ENCODE measurements at places on chromosomes 2 and 18.
A peak's percentile ranks its signal among the peaks of the same experiment; 100 is the strongest.

- H3K36me3 ChIP-seq, result peaks cover 8% of the 10 kb centered on the region
- no peak overlapping the region for H3K27ac ChIP-seq
- no peak for DNase-seq
- H3K4me1 ChIP-seq, result no peaks in the 10 kb centered on the region
These were observed 151.2 kb downstream of the STK39 start for GRCh38 chr2:168096158-168096557.

DNA sequence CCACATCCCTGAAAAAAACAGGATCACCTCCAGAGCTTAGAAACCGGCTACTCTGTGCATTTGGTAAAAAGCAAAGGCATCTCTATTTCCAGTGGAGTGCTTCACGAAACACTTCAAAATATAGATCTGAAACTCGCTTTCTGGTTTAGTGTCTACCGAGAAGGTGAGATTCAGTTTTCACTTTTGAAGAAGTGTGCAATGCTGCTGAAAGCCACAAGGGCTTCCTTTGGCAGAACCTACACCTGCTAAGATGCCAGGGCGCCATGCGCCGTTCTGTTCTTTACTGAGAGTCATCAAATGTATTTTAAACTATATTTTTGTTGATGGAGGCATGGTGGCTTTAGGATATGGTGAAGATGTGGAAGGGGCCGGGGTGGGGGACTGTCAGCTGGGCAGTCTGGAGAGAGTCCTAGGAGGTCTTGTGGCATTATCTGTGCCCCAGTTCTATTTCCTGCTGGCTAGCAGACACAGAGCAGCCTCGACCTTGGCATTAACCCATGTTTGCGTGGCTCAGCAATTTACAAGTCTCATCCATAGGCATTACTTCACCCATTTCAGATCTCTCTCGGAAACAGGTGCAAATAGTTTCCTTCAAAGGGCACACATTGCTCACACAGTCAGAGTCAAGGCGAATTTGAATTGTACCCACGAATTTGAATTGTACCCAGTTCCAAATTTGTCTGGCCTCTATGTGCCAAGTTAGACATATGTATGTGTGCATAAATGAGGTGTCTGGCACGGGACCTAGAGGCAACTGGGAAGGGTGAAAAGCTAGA, 46.7 kb upstream of the KCNF1 start:
- peaks cover 14% of the 10 kb centered on the region for H3K4me1 ChIP-seq
- H3K4me3 ChIP-seq, result no peak overlapping the region
- H3K27ac ChIP-seq, result no peak overlapping the region
- DNase-seq, result peak; percentile 11

GRCh38 chr2:85496436-85496835, 42.5 kb upstream of the MAT2A start:
- no peak overlapping the region for H3K27ac ChIP-seq
- no peak for DNase-seq
- H3K36me3 ChIP-seq, result no peaks in the 10 kb centered on the region
- H3K4me1 ChIP-seq, result no peaks in the 10 kb centered on the region
- no peak overlapping the region for H3K4me3 ChIP-seq

GRCh38 chr2:217407362-217407761, 547.5 kb upstream of the TNP1 start:
- no peak overlapping the region for H3K4me3 ChIP-seq
- H3K4me1 ChIP-seq, result no peaks in the 10 kb centered on the region
- H3K27me3 ChIP-seq, result no peaks in the 10 kb centered on the region
- H3K27ac ChIP-seq, result no peak overlapping the region

- peaks cover 17% of the 10 kb centered on the region for H3K27me3 ChIP-seq
- peaks cover 3% of the 10 kb centered on the region for H3K4me1 ChIP-seq
- no peak overlapping the region for H3K27ac ChIP-seq
- no peak for DNase-seq
- H3K4me3 ChIP-seq, result no peak overlapping the region
These were observed 241.9 kb upstream of the SLC14A2 start for GRCh38 chr18:45373286-45373880.

DNA sequence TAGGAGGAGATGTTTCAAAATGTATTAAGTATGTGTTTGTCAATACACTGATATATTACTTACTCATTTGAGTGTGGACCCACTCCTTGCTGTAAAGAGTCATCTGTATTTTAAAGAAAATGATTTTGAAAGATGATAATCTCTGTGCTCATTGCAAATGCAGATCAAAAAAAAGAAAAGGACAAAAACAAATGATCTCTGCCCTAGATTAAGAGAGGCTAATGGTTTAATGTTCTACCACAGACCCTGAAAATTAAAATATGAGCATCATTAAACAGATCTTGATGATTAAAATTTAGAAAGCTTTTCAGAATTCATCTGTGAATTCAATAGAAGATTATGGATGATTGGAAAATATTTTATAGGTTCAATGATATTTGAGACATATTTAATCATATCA, 136.5 kb downstream of the CNTNAP5 start:
- H3K27me3 ChIP-seq, result no peaks in the 10 kb centered on the region
- no peaks in the 10 kb centered on the region for H3K4me1 ChIP-seq
- H3K36me3 ChIP-seq, result no peaks in the 10 kb centered on the region
- no peak for DNase-seq
- H3K4me3 ChIP-seq, result no peak overlapping the region

DNA sequence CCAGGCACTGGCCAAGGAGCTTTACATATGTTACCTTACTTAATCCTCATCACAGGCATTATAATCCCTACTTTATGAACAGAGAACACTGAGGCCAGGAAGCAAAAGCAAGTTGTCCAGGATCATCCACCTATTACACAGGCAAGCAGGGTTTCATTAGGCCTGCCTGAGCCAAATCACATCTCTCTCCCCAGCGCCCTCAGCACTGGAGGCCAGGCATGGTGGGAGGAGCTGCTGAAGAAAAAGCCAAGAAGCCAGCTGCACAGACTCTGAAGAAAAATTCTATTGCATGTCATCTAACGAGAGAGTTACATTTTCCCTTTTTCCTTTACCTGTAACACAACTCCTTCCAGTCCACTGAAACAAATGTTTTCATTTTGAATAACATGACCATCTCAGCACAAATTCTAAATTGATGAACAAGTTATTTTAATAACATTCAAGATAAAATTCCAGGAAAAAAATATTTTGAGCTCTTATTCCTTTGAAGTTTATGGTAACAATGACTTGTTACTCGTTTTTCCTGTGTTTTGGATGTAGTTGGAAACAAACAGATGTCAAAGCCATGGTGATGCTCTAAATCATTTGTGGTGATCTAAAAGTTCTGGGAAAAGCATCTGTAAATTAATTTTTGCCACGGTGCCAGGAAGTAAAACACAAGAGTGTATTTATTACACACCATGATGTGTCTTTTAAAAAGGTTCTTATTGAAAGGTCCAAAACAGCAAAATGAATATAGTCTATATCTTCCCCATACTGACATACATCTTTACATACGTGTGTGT, 139.0 kb upstream of the ITGB6 start:
- H3K4me3 ChIP-seq, result no peak overlapping the region

DNA sequence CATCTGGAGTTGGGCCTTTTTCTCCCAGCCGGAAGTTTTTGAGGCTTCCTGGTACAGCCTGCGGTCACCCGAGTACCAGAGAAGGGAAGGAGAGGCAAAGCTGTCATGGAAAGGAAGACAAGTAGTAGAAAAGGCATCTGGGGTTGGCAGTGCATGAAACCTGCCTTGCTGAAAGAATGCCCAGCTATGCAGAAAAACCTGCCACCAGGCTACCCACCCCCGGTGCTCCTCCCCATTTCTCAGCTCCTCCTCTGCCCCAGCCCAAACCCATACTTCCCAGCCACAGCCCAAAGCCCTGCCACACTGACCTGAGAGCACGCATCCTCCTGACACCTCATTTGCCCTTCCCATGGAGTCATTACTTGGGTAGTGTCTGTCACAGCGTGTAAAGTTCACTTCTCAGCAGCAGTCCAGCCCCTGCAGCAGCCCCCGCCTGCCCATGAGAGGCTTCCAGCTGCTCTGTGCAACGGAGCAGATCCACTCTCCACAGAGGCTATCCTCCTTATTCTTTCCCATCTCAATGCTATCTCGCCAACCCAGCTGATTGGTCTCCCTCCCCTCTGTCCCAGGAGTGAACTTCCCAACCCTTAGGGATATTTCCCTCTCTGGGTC, 40.4 kb upstream of the MAL start:
- no peak overlapping the region for H3K4me3 ChIP-seq
- DNase-seq, result no peak
- H3K36me3 ChIP-seq, result no peaks in the 10 kb centered on the region
- no peak overlapping the region for H3K27ac ChIP-seq

DNA sequence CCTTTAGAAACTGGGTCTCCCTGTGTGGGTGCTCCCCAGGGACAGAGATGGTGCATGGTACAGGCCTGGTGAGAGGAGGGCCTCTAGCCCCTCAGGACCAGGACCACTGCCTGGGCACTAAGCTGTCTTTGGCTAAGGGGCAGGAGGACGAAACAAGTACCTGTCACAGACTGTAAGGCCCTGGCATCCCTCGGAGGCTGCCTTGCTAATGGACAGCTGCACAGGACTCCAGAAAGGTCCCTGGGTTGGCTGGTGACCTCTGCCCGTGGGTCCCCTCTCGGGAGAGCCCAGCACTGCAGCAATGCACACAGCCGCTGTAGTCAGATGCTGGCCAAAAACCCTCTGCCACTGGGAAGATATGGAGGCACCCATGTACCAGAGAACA, 14.3 kb downstream of the HS6ST1 start:
- H3K4me3 ChIP-seq, result no peak overlapping the region
- no peaks in the 10 kb centered on the region for H3K27me3 ChIP-seq
- H3K36me3 ChIP-seq, result no peaks in the 10 kb centered on the region
- DNase-seq, result no peak

DNA sequence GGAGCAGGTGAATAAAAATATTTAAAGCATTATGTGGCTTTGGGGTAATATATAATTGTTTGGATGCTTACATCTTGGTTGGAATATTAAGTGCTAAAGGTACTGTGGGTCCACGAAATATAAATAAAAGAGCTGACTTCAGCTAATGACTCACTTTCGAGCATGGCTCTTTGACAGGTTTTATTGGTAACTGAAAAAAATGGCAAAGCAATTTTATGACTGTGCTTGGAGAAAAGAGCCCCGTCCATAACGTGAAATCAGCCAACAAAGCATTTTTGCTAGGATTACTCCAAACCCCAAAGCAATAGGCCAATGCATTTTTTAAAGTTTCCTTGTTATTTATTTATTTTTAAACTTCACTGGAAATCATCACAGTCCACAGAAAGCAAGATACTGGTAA, 397.2 kb upstream of the CDH19 start:
- H3K36me3 ChIP-seq, result no peaks in the 10 kb centered on the region
- H3K4me1 ChIP-seq, result no peaks in the 10 kb centered on the region
- H3K27me3 ChIP-seq, result no peaks in the 10 kb centered on the region
- H3K4me3 ChIP-seq, result no peak overlapping the region
- H3K27ac ChIP-seq, result no peak overlapping the region

DNA sequence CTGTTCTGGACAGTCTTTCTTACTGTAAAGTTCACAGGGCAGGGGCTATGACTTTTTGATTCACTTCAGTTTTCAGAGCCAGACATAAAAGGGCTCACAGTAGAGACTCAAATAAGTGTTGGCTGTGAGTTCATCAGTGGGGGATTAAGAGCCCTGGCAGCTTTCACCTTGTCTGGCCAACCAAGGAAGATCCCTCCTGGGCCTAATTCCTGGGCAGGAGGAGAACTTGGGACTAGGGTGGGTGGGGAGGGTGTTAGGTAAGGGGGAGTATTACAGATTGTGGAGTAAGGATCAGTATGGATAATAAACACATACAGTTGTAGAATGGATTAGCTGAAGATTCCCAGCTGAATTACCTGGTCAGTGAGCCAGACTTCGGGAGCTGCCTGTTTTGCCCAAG, 904 bp upstream of the SFXN5 start:
- peaks cover 7% of the 10 kb centered on the region for H3K27me3 ChIP-seq
- no peaks in the 10 kb centered on the region for H3K36me3 ChIP-seq
- peak overlapping the region; percentile 91 for H3K4me3 ChIP-seq
- peaks cover 24% of the 10 kb centered on the region for H3K4me1 ChIP-seq
- H3K27ac ChIP-seq, result peak overlapping the region; percentile 46
- DNase-seq, result no peak

DNA sequence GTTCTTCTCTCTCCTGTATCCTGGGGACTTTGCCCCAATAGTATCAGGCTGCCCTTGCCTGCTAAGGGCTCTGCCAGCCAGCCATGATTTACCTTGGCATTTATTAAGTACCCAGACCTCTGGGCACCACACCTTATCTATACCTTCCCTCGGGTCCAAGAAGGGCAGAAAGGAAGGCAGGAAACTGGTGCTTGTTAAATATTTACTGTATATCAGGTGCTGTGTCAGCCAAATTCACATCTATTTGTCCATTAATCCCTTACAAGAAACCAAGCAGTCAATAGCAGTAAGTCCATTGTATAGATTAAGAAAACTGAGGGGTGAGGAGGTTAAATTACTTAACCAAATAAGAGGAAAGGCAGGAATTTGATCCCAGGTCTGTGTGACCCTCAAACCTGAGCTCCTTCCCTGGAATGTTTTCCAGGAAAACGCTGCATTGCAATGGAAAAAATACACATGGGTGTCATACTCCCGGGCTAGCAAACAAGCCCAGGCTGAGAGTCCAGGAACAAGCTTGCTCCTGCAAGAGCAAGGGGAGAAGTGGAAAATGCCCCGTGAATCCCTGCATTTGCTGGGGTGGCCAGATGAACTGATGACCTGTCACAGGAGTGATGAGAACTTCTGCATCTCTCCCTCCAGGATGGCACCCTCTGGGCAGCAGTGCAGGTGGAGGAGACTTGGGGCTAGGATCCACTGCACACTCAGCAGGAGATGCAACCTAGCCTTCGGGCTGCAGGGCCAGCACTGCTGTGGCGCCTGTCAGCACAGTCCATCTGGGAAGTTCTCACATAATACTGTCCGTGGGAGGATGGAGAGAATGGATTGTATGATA, 30.4 kb downstream of the CIB4 start:
- H3K27me3 ChIP-seq, result peaks cover 7% of the 10 kb centered on the region
- H3K36me3 ChIP-seq, result no peaks in the 10 kb centered on the region
- no peak for DNase-seq
- no peaks in the 10 kb centered on the region for H3K4me1 ChIP-seq

DNA sequence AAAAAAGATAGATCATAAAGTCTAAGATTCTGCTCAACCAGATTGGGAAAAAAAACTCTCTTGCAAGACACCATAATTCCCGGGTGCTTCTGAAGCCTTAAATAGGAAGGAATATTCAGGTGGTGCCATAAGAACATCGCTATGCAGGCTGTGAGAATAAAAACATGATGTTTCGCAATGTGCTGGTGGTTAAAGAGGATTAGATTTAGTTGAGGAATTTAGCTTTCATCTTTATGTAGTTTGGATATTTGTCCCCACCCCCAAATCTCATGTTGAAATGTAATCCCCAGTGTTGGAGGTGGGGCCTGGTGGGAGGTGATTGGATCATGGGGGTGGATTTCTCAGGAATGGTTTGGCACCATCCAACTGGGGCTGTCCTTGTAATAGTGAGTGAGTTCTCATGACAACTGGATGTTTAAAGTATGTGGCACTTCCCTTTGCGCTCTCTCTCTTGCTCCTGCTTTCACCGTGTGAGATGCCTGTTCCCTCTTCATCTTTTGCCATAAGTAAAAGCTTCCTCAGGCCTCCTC, 132.2 kb downstream of the AKAIN1 start:
- H3K36me3 ChIP-seq, result no peaks in the 10 kb centered on the region
- DNase-seq, result no peak
- H3K27me3 ChIP-seq, result no peaks in the 10 kb centered on the region
- no peak overlapping the region for H3K4me3 ChIP-seq

Measured in T-helper 2 cell treated with Interferon-gamma antibody and Interleukin-4, amounts not matched to agents 5 μg/mL and 100 μg/mL, for 36 hours (primary cell).